ENCODE measurements at places on chromosomes 12 and 14.

GRCh38 chr14:39351708-39352107 lies 80.5 kb downstream of the FBXO33 start:
- DNase-seq, result no peak

DNA sequence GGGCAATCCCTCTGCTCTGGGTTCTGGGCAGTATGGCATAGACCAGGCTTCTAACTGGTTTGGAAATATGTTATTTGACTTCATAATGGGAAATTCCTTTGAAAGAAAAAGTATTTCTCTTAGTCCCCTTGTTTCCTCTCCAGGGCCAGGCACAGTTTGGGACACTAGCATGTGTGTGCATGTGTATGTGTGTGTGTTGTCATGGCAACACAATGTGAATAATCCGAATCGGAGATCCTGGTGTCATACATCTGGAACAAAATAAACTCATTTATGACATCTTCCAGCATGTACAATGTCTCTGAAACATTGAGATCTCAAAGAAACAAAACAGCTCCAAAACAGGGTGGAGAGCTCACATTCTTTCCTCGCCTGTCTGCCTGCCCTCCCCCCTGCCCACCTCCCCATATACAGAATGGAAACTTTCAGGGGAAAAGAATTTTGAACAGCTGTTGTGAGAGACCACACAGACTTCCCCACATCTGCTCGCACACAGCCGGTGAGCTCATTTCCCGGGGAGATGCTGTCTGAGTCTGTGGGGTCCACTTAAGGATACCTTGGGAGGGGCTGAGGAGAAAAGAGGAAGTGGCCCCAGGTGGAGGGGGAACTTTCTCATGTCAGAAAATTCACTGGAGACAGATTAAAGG lies 55.5 kb upstream of the PARP11 start:
- no peak for DNase-seq

DNA sequence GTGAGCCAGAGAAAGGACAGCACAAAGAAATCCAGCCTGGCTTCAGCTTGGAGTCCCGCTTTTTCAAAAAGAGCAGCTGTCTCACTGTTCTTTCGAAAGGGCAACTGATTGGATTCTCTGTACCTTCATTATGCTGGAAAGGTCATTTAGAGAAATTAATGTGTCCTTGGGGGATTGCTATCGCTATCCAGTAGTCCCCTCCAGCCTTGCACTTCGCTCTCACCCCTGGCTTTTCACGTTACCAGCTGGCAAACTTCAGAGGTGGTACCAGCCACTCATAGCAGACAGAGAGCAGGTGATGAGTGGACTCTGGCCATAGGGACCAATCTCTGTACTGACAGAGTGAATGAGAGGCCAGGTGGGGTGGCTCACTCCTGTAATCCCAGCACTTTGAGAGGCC lies 11.8 kb upstream of the NUAK1 start:
- no peak for DNase-seq

GRCh38 chr12:132222096-132222807 lies 78.0 kb downstream of the NOC4L start:
- peak; percentile 96 for DNase-seq

GRCh38 chr12:106276032-106276740 lies 26.3 kb upstream of the TCP11L2 start:
- no peak for DNase-seq

GRCh38 chr12:92107621-92108131 lies 38.0 kb downstream of the BTG1 start:
- no peak for DNase-seq

DNA sequence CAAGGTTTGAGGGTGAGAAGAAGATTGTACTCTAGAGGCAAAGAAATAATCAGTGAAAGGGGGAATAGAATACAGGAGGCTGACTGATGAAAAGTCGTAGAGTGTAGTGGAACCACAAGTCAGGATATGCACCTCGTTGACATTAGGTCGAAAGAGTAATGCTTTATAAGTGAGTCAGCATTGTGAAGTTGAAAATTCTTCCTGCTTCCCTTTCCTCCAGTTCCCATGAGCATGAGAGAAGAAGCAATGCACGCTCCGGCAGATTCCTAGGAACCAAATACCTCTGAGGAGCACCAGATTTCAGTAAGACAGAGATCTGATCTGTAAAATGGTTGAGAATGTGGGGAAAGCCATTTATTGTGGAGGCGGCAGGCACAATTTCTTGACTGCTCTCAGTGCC lies 16.5 kb downstream of the CCER1 start:
- no peak for DNase-seq

GRCh38 chr14:94775091-94775870 lies 5.4 kb upstream of the GSC start:
- no peak for DNase-seq

Measured in GF-D8 (cell line).